Epithelial cell of proximal tubule (primary cell): ENCODE measurements at places on chromosomes 6 and 20. TPM values are rescaled to one million over a fixed set of nuclear protein-coding genes. Genes with fewer than 3 reads are reported as not detected.

- DNase-seq = no peak
Measured at GRCh38 chr6:13296536-13296997, 31.8 kb downstream of the TBC1D7 start.

PLAGL2 gene
- total RNA-seq = 7.8 and 9.0 TPM in 2 replicates

IER3 gene
- 336 and 354 TPM in 2 replicates for total RNA-seq

PBOV1 gene
- not detected in 2 replicates for total RNA-seq

NRN1 gene
- 0.72 and 1.1 TPM in 2 replicates for total RNA-seq

NDUFAF4 gene
- total RNA-seq = 21.2 and 54.7 TPM in 2 replicates

SLC16A10 gene
- 0.63 and 1.9 TPM in 2 replicates for total RNA-seq

- peak; percentile 72 for DNase-seq
Measured at GRCh38 chr6:11277275-11278206, 45.1 kb upstream of the NEDD9 start.

DNA sequence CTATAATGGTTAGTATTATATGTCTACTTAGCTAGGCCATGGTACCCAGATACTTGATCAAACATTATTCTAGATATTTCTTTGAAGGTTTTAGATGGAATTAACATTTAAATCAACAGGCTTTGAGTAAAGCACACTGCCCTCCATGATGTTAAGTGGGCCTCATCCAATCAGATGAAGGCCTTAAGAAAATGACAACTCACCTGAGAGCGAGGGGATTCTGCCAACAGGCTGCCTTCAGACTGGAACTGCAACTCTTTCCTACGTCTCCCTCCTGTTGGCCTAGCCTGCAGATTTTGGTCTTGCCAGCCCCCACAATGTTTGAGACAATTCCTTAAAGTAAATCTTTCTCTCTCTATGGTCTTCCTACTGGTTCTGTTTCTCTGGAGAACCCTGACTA, 137.3 kb downstream of the AHI1 start:
- DNase-seq = no peak

KIAA0408 gene
- total RNA-seq = 2.0 and 3.1 TPM in 2 replicates

- no peak for DNase-seq
Measured at GRCh38 chr6:32627831-32628230, 9.4 kb upstream of the HLA-DQA1 start.
